ENCODE measurements at places on chromosomes 2 and 18. TPM values are rescaled to one million over a fixed set of nuclear protein-coding genes. Genes with fewer than 3 reads are reported as not detected.

DNA sequence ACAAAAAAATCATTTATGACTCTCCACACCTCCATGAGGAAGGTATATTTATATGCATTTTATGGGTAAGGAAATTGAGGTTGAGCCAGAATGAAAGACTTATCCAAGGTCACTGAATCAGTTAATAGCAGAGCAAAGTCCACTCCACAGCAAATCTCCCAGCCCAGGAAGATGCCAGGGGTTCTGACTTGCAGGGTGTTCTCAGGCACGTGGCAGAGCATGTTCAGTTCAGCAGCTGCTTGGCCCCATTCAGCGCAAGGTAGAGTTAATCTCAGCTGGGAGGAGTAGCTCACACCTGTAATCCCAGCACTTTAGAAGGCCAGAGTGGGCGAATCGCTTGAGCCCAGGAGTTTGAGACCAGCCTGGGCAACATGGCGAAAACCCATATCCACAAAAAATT lies 17.8 kb upstream of the DGKD start:
- no peaks in the 10 kb centered on the region for H3K27me3 ChIP-seq
- DNase-seq: no peak
- no peak overlapping the region for H3K27ac ChIP-seq
- H3K4me3 ChIP-seq: no peak overlapping the region
- peaks cover 3% of the 10 kb centered on the region for H3K36me3 ChIP-seq

DNA sequence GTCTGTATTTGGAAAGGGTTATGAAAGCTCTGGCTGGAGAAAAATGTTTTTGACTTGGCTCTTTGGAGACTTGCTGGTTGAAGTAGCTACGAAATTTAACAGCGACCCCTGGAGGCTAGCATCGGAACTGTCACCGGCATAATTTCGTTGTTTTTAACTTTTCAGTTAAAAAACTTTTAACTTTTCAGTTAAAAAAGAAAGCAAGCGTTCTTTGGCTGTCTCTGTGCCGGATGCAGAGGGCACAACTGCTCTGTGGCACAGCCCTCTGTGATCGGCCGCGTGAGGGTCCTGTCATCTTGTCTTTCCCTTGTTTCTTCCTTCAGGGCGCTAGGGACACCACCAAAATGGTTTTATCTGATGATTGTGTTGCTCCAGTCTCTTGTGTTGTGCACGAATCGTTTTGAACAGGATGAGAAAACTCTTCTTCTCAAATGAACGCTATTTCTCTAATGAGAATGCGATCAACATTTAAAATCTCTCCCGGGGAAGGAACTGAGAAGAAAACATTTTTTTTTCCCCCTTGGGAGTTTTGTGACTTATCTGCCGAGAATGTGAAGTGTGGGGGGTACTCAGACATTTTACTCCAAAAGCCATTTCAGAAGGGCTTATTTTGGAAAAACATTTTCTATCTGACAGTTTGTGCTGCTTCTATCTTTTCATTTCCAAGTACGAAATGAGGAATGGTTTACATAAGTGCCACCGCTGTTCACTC lies 57.1 kb downstream of the ADCYAP1 start:
- no peaks in the 10 kb centered on the region for H3K36me3 ChIP-seq
- H3K27me3 ChIP-seq: peaks cover 6% of the 10 kb centered on the region
- no peak overlapping the region for H3K4me3 ChIP-seq
- DNase-seq: peak; percentile 68
- no peak overlapping the region for H3K27ac ChIP-seq

DNA sequence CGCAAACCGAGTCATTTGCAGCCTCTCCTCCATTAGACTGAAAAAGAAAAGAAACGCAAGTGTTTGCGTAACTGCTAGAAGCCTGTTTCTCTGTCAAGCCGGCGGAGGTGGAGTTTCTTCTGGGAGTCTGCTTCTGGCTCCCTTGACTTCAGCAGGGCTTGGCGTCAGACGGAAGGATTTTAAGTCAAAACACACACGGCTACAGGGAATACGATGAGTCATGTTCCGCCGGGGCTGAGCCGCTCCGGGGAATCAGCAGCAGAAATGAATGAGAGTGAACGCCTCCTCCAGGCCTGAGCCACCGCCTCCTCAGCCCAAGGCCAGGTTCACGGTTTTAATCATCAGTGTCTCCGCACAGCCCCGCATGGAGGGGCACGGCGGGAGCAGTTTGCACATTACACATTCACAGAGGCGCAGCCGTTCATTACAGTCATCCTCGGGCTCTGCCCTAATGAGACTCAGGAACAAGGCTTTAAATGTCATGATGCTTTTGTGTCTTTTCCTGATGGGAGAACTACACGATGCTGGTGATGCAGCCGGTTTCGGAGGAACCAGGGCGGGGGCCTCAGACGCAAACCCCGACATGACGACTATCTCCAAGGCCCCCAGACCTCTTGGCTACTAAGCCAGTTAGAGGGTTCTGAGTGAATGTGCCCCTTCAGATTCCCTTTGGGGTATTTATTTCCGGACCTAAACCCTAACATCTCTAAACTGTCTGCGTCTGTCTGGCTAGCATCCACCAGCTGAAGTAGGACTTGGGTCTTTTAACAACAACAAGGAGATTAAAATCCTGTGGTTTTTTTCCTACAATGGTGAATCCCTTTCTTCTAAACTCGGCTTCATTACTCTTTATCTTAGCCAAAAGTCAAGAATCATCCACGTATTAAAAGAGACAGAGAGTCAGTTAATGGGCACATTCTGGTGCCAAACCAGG lies 11.1 kb upstream of the SCG2 start:
- H3K27ac ChIP-seq: no peak overlapping the region
- DNase-seq: no peak
- no peaks in the 10 kb centered on the region for H3K36me3 ChIP-seq
- no peaks in the 10 kb centered on the region for H3K4me1 ChIP-seq
- H3K27me3 ChIP-seq: peaks cover 32% of the 10 kb centered on the region
- H3K4me3 ChIP-seq: no peak overlapping the region

DNA sequence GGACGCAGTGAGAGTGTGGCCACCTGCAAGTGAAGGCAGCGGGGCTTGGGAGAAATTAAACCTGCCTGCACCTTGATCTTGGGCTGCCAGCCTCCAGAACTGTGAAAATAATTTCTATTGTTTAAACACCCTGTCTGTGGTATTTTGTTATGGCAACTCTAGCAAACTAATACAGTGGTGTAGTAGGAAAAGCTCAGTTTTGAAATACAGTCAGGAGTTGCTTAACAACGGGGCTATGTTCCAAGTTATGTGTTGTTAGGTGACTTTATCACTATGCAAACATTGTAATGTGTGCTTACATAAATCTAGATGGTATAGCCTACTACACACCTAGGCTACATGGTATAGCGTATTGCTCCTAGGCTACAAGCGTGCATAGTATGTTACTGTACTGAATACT lies 93.4 kb upstream of the FN1 start:
- H3K27me3 ChIP-seq: peaks cover 6% of the 10 kb centered on the region
- no peaks in the 10 kb centered on the region for H3K4me1 ChIP-seq
- H3K27ac ChIP-seq: no peak overlapping the region

- no peak overlapping the region for H3K27ac ChIP-seq
- DNase-seq: peak; percentile 58
- H3K4me1 ChIP-seq: peaks cover 13% of the 10 kb centered on the region
- no peaks in the 10 kb centered on the region for H3K36me3 ChIP-seq
- H3K27me3 ChIP-seq: peaks cover 4% of the 10 kb centered on the region
These were observed 219.4 kb downstream of the MREG start for GRCh38 chr2:215793747-215794595.

GRCh38 chr18:3283253-3283863 lies 21.4 kb downstream of the MYL12B start:
- H3K27ac ChIP-seq: no peak overlapping the region
- no peaks in the 10 kb centered on the region for H3K27me3 ChIP-seq
- no peak overlapping the region for H3K4me3 ChIP-seq
- no peaks in the 10 kb centered on the region for H3K36me3 ChIP-seq
- peaks cover 2% of the 10 kb centered on the region for H3K4me1 ChIP-seq
- DNase-seq: no peak

- peaks cover 6% of the 10 kb centered on the region for H3K36me3 ChIP-seq
- H3K4me3 ChIP-seq: peak overlapping the region; percentile 82
- peak; percentile 94 for DNase-seq
These were observed 916 bp upstream of the PDCD1 start for GRCh38 chr2:241859436-241860183.

GRCh38 chr2:158914066-158914465 lies 54.4 kb upstream of the TANC1 start:
- no peaks in the 10 kb centered on the region for H3K27me3 ChIP-seq
- no peak overlapping the region for H3K4me3 ChIP-seq
- H3K27ac ChIP-seq: no peak overlapping the region
- no peaks in the 10 kb centered on the region for H3K4me1 ChIP-seq

DNA sequence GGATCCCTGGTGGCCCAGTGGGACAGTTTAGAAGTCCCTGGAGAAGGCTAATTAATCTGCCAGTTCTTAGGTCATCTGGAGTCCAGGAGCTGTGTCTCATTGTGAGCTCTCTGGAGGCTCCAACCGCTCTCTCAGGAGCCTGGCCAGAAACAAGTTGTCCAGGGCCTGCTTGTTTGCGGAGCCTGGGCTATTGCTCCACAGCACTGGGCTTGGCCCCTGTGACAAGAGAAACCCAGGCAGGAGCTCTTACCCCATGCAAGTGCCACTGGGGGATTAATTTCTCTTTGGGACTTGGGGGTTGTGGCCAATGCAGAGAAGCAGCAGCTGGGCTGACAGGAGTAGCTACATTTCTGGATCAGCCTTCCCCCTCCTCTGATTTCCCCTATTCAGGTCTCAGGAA lies 24.5 kb upstream of the TNP1 start:
- no peaks in the 10 kb centered on the region for H3K27me3 ChIP-seq
- H3K36me3 ChIP-seq: no peaks in the 10 kb centered on the region

- H3K27ac ChIP-seq: no peak overlapping the region
- no peak for DNase-seq
- H3K27me3 ChIP-seq: no peaks in the 10 kb centered on the region
These were observed 72.8 kb upstream of the TMEFF2 start for GRCh38 chr2:192267484-192267883.

DNA sequence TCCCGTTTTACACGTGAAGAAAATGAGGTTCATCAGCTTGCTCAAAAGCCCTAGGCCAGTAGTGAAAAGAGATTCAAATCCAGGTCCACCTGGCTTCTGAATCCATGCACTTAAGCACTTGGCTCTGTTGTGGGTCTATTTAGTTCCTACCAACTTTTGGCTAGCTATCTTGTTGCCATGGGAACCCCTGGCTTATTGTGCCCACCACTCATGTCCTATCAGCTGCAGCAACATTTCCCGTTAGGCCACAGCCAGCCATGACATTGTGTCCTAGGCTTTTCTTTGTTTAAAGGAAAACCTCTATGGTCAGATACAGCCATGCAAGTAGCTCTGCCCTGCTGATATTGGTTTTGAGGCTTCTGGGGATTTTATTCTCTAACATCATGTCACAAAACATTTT lies 49.8 kb downstream of the PLEK start:
- no peak for DNase-seq
- H3K27ac ChIP-seq: no peak overlapping the region
- H3K4me3 ChIP-seq: no peak overlapping the region
- H3K4me1 ChIP-seq: peaks cover 25% of the 10 kb centered on the region

PNPT1 gene
- total RNA-seq: 49.5 TPM

RAB17 gene
- 0.14 TPM for total RNA-seq

SH3BP4 gene
- total RNA-seq: 0.14 TPM

ERLEC1 gene
- 15.6 TPM for total RNA-seq

POTEJ gene
- not detected for total RNA-seq

AFTPH gene
- total RNA-seq: 30.6 TPM

LRRC30 gene
- not detected for total RNA-seq

SAG gene
- total RNA-seq: not detected
